ENCODE measurements at places on chromosomes 13 and 19.

- peak; percentile 69 for DNase-seq
Measured at GRCh38 chr19:18469069-18469846, 31.3 kb upstream of the ISYNA1 start.

DNA sequence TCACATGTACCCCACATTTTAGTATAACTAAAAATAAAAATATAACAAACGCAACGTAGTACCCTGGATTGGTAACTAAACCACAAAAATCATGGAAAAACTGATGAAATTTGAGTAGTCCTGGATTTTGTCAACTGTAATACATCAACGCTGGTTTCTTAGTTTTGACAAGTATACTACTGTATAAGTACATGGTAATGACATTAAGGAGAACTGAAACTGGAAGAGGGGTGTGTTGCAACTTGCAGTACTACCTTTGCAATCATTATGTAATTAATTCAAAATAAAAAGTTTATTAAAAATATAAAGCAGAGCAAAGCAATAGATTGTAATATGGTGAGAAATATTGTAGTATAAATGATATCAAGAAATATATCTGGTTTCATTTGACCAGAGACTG lies 1158.0 kb upstream of the SPRY2 start:
- DNase-seq, result no peak

DNA sequence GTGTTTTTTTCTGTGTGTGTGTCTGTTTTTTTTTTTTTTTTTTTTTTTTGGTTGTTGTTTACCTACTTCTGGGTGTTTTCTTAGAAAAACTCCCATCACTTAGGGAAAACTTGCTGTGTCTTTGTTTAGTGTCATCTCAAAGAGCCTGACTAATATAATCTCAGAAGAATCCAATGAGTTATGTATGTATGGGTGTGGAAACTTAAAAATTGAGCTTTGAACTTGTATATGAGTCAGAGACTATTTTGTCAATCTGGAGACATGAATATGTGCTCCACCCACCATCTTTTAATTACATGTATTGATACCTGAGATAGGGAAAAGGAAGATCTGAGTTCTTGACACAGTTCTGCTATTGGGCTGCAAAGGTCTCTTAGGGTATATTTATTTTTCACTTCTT lies 140.7 kb upstream of the SPRY2 start:
- DNase-seq, result no peak

- no peak for DNase-seq
Measured at GRCh38 chr19:48627865-48628314, 8.6 kb downstream of the SPHK2 start.

DNA sequence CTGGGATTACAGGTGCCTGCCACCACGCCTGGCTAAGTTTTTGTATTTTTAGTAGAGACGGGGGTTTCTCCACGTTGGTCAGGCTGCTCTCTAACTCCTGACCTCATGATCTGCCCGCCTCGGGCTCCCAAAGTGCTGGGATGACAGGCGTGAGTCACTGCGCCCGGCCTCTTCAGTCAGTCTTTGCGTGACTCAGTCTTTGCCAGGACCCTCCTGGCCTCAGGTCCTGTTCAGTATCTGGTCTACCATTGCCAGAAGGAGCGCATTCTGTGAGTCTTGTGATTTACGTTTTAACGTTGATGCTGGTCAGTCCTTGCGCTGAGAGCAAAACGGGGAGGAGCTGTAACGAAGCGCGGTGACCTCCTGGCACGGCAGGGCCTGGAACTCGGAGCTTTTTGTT lies 7.6 kb upstream of the HMG20B start:
- no peak for DNase-seq

- DNase-seq, result no peak
Measured at GRCh38 chr19:55590617-55591016, 8.7 kb downstream of the FIZ1 start.

DNA sequence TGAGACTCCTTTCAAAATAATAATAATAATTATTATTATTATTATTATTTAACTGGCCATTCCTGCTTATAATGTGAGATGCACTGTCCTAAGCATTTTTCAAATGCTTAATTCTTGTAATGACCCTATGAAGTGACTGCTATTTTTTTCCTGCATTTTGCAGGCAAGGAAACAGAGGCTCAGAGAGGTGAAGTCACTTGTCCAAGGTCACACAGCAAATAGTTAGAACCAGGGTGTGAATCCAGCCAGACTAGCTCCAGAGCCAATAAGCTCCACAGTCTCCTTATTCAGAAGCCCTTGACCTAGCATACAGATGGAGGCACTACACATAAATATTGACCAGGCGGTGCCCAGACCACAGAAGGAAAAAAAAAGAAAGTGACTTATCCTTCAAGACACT lies 77.5 kb upstream of the CACNA1A start:
- no peak for DNase-seq

DNA sequence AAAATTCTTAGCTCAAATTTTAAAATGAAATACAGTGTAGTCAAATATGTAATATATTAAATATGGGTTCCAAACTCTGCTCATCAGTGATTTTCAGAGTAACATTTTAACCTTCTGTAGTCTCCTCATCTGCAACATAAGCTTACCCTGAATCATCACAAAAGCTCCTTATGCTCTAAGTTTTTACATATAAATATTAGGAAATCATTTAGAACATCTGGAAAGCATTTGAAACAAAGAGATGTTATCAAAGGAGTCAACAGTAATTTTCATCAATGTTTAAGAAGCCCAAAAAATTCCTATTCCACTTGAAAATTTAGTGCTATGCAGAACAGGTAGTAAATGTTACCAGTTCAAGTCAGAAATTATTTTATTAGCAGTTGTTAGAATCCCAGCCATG lies 224.7 kb downstream of the DCT start:
- no peak for DNase-seq

DNA sequence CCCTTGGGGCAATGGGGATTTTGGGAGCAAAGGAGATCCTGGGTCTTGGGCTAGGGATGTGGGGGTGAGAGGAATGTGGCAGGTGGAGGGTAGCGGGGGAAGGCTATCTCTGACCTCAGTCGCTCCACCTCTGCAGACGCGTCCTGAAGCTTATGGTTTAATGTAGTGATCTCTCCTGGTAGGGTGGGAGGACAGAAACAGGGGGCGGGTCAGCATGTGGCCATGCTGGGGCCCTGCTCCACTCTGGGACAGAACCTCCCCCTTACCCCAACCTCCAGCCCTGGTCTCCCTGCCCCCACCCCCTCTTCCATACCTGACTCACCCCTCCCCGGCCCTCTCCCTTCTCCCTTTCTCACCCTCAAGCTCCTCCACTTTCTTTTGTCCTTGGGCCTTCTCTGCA lies 1.4 kb downstream of the BST2 start:
- no peak for DNase-seq

DNA sequence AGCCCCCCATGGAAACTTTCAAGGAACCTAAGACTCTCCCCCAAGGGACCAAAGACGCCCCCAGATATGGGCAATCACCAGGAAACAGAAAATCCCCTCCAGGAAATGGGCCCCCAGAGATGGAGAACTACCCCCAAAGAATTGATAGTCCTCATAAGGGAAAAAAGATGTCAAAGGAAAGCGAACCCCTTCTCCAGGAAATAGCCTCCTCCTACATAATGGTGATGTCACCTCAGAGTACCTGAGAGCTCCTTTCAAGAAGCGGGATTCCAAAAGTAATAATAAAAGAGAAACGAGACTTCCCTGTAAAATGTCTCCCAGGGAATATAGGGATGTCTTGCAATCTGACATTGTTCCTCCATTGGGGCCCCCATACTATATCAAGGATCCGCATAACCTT lies 1.1 kb downstream of the CDKN2D start:
- no peak for DNase-seq

- DNase-seq, result no peak
Measured at GRCh38 chr19:4390567-4391305, 9.6 kb downstream of the SH3GL1 start.

DNA sequence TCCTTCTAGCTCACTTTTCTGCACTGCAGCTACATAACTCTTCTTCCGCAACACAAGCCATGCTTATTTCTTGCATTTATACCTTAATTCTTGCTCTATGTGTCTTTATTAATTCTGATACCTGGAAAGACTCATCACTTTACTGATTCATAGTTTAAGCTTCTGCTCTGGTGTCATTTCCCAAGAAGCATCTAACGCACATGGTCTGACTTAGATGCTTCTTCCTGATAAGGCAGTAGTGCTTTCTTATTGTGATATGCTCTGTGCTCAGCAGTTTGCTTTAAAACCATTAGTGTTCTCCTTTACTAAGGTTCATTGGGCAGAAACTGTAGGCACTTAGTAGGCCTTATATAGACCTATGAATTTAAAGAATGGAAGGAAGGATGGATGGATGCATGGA lies 66.4 kb downstream of the EPSTI1 start:
- no peak for DNase-seq

GRCh38 chr13:110118106-110118505 lies 188.9 kb downstream of the COL4A1 start:
- DNase-seq, result no peak

- DNase-seq, result no peak
Measured at GRCh38 chr13:85771856-85772255, 27.4 kb downstream of the SLITRK6 start.

DNA sequence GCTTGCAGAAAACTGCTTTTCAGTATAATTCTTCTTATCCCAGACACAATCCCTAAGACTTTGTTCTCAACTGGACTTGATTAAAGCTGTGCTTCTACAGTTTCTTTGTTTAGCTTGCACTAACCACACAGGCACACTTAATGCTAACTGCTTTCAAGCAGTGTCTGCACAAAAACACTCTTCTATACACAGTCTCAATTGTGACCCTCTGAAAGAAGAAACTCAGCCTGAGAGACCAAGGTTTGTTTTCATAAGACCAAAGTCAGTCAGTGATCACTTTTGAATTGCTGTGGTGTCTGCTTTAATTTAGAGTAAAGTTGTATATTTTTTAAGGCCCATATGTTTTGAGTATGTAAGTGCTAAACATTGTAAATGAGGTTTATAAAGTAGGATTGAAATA lies 431.2 kb downstream of the KCTD12 start:
- no peak for DNase-seq

- no peak for DNase-seq
Measured at GRCh38 chr13:36919833-36920615, at the start of gene SMAD9. TSS of gene SMAD9 (minus strand) at chr13:36920238. CDS start at chr13:36879689, 40,549 bp downstream.

GRCh38 chr19:50994129-50994528 lies 7.3 kb downstream of the KLK8 start:
- DNase-seq, result no peak

DNA sequence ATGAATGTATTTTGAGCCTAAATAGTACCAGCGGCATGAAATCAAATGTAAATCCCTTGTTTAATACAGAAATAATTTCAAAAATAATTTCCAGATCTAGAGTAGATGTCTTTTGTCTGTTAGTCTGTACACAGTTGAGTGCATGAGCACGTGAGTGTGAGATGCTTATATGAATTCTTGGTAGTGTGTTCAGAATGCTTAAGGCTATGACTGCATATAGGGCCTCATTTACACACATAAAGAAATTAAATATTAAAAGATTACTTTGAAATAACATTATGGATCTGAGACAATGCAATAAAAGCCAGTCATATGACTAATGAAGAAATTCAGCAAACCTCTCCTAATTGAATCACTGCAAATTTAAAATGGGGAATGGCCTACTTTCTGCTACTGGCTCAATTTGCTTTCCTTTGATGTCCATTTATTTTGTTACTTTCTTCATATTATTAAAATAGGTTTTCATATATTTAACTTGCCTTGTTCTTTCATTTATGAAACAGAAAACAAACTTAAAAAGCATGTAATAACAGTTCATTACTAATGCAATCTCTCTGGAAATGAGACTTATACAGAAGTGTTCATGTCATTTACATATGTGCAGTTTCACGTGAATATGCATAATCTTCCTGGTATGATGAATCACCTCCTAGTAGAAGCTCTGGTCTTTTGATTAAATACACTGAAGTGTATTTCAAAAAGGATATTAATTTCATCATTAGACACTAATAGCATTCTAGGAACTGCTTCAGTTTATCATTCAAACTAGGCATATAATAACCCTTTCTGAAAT lies 4.5 kb downstream of the AMER2 start:
- DNase-seq, result no peak

DNA sequence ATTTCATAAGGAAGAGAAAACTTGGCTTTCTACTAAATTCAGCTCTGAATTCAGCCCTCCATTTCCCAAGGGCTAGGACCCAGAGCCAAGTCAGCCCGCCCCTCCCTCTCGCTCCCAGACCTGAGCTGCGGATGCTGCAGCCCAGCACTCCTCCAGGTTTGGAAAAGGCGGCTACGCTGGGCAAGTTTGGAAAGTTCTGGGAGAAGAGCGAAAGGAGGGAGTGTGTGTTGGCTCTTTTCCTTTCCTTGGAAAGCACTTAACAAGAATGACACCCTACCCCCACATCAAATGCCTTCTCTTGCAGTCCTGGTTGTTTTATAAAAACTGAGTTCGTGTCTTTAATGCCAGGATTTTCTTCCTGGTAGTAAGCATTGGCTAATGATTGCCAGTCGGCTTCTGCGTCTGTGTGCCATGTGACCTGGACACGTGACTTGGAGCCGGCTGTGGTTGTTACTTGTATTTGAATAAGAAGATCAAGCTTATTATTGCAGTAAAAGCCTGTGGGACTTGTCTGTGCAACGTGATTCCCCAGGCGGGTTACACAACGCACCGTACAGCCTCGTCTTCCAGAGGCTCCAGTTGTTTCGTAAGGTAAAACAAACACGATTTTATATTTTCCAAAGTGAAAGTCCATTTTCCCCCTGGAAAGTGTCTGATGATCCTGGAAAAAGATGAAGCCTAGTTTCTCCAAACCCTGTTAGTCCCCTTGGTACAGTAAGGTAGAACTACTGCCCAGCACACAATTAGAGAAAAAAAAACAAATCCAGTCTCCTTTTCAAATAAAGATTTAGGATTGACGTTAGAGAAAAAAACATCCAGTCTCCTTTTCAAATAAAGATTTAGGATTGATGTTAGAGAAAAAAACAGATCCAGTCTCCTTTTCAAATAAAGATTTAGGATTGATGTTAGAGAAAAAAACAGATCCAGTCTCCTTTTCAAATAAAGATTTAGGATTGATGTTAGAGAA lies 26.8 kb upstream of the UBE2L5 start:
- DNase-seq, result peak; percentile 67

GRCh38 chr13:49214917-49215376 lies 5.2 kb upstream of the MLNR start:
- DNase-seq, result peak; percentile 32

- no peak for DNase-seq
Measured at GRCh38 chr13:59121507-59121906, 1042.2 kb downstream of the DIAPH3 start.

DNA sequence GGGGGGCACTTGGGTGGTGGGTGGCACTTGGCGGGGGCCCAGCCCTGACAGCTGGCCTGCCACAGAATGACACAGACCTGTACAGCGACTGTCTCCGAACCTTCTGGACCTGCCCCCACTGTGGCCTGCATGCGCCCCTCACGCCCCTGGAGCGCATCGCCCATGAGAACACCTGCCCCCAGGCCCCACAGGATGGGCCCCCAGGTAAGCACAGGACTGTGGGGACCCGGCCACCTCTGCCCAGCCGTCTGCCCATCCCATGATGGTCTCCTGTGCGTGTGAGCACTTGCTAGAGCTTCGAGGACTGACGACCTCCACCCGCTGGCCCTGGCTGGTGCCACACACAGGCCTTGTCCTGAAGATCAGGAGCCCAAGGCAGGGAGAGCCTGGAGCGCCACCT lies 32.0 kb downstream of the DHX34 start:
- DNase-seq, result no peak
